Lower lobe of right lung (tissue), 2 donors: ENCODE measurements at places on chromosomes 1 and 21. TPM values are rescaled to one million over a fixed set of nuclear protein-coding genes. Genes with fewer than 3 reads are reported as not detected.

PSRC1 gene
- 4.2 TPM for total RNA-seq

SELENON gene
- total RNA-seq: 83.4 TPM

NHLH1 gene
- total RNA-seq: 0.15 TPM

RPS6KC1 gene
- total RNA-seq: 18.7 TPM

PGBD5 gene
- total RNA-seq: 2.3 TPM

SLC5A9 gene
- 8.2 TPM for total RNA-seq

TMPRSS3 gene
- 3.8 TPM for total RNA-seq

LCA5L gene
- total RNA-seq: 3.0 TPM

ZFP69B gene
- 1.3 TPM for total RNA-seq

OR14K1 gene
- not detected for total RNA-seq

SHISAL2A gene
- total RNA-seq: 1.6 TPM

- peak overlapping the region; percentile 56 for H3K27ac ChIP-seq
- DNase-seq: peak; percentile 80
- no peak overlapping the region for H3K4me3 ChIP-seq
- peaks cover 42% of the 10 kb centered on the region for H3K4me1 ChIP-seq
Measured at GRCh38 chr1:21673277-21673780, 4.2 kb upstream of the RAP1GAP start.

- H3K4me3 ChIP-seq: no peak overlapping the region
- DNase-seq: no peak
- H3K27ac ChIP-seq: no peak overlapping the region
- H3K4me1 ChIP-seq: no peaks in the 10 kb centered on the region
- H3K36me3 ChIP-seq: peaks cover 79% of the 10 kb centered on the region
Measured at GRCh38 chr1:52423771-52424170, 19.4 kb downstream of the PRPF38A start.

DNA sequence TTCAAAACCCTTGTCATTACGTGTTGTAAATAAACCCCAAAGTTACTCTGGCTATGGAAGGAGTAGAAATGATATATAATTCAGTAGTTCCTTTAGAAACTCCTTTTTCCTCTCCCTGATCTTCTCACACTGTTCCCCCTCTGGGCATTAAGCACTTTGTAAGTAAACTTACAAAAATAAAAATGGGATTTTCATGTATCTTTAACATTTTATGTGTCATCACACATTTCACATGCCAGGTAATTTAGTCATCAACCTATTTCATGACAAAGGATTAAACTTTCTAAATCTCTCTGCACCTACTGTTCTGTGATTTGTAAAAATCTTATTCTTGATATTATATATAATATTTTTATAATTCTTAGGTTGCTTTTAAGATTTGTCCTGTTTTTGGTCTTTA is 176.9 kb downstream of the NEK7 start:
- no peak overlapping the region for H3K4me3 ChIP-seq
- H3K27me3 ChIP-seq: no peaks in the 10 kb centered on the region
- no peak for DNase-seq
- H3K4me1 ChIP-seq: no peaks in the 10 kb centered on the region

- no peaks in the 10 kb centered on the region for H3K36me3 ChIP-seq
- peak within 1 kb of the TSS; percentile 95 for H3K27ac ChIP-seq
- DNase-seq: peak; percentile 93
- peaks cover 60% of the 10 kb centered on the region for H3K4me1 ChIP-seq
- peak within 1 kb of the TSS; percentile 64 for H3K4me3 ChIP-seq
Measured at GRCh38 chr1:9234223-9235095, at the start of gene H6PD. TSS of gene H6PD (plus strand) at chr1:9234774. CDS start at chr1:9244935, 10,161 bp downstream.

DNA sequence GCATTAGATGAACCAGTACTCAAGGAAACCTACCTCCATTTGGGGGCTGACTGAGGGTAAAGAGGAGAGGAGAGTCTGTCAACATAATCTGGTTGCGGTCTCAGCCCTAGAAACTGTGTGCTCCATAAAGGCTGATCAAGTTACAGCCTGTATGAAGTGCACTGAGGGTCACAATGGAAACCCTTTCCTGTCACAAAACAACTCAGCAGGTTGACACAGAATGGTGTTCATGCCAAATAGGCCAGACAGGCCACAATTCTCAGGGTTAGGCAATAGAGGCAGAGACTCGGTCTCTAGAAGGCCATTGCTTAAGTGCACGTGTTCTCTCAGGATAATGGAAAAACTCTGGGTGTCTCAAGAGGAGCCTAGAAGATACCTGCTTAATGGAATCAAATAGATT is 4.1 kb upstream of the ANKRD35 start:
- no peak overlapping the region for H3K4me3 ChIP-seq
- DNase-seq: no peak
- H3K27ac ChIP-seq: no peak overlapping the region
- peaks cover 3% of the 10 kb centered on the region for H3K27me3 ChIP-seq

DNA sequence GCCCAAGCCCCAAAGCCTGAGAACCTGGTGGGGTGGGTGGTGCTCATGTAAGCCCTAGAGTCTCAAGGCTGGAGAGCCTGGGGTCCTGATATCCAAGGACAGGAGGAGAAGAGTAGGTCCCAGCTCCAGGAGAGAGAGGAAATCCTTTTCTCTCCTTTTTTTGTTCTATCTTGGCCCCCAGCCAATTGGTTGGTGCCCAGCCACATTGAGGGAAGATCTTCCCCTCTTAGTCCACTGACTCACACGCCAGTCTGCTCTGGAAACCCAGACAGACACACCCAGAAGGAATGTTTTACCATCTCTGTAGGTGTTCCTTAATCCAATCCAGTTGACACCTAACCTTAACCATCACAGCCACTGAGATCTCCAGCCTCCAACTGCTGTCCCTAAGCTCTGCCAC is 16.2 kb upstream of the LIN9 start:
- peaks cover 5% of the 10 kb centered on the region for H3K27me3 ChIP-seq
- H3K4me1 ChIP-seq: no peaks in the 10 kb centered on the region
- H3K36me3 ChIP-seq: no peaks in the 10 kb centered on the region
- H3K27ac ChIP-seq: no peak overlapping the region

- no peaks in the 10 kb centered on the region for H3K36me3 ChIP-seq
- no peak overlapping the region for H3K4me3 ChIP-seq
- no peaks in the 10 kb centered on the region for H3K4me1 ChIP-seq
- no peak overlapping the region for H3K27ac ChIP-seq
- H3K27me3 ChIP-seq: no peaks in the 10 kb centered on the region
Measured at GRCh38 chr1:80891871-80892270, 908.9 kb upstream of the ADGRL2 start.

DNA sequence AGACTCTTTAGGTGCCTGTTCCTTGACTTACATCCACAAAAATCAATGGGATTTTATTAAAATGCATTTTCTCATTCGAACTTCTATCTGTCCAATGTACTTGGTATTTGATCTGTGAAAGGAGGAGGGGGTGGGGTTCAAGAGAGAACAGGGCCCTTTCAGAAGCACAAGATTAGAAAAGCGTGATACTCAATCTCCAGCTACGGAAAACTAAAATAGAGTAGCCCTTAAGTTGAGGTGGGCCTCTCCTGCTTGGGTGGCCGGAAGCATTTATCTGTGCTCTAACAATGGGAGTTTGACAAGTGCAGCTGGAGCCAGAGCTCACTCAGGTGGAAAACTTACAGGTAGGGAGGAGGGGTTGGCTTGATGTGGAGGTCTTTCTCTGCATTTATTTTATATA is 462 bp upstream of the RXRG start:
- H3K27me3 ChIP-seq: peaks cover 10% of the 10 kb centered on the region
- no peaks in the 10 kb centered on the region for H3K36me3 ChIP-seq
- peak overlapping the region; percentile 47 for H3K4me3 ChIP-seq
- DNase-seq: no peak

GRCh38 chr21:46063227-46063626 is 34.7 kb upstream of the COL6A2 start:
- no peak overlapping the region for H3K27ac ChIP-seq
- no peak for DNase-seq
- H3K27me3 ChIP-seq: peaks cover 55% of the 10 kb centered on the region
- H3K4me1 ChIP-seq: peaks cover 31% of the 10 kb centered on the region
- no peaks in the 10 kb centered on the region for H3K36me3 ChIP-seq
- H3K4me3 ChIP-seq: no peak overlapping the region

- H3K36me3 ChIP-seq: peaks cover 43% of the 10 kb centered on the region
- peak overlapping the region; percentile 87 for H3K4me3 ChIP-seq
- H3K27me3 ChIP-seq: no peaks in the 10 kb centered on the region
- peaks cover 36% of the 10 kb centered on the region for H3K4me1 ChIP-seq
- DNase-seq: no peak
Measured at GRCh38 chr1:235160383-235160956, 580 bp downstream of the RBM34 start.

DNA sequence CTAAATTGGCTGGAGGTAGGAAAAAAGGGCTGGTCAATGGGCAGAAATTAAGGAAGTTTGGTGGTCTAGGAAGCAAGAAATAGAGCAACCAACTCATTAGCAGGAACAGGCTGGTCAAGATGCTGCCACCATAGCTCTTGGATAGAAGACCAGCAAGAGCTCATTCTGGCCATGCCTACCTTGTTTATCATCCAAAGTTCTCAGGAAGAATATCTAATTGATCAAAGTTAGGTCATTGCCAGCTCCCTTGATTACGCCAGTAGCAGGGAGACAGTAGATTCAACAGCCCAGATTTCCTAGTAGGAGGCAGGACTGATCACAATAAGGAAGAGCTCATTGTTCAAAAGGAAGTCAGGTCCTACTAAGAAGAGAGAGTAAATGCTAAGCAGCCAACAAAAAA is 370.2 kb downstream of the GPATCH2 start:
- DNase-seq: no peak
- H3K27ac ChIP-seq: no peak overlapping the region
- no peaks in the 10 kb centered on the region for H3K27me3 ChIP-seq
- H3K4me1 ChIP-seq: no peaks in the 10 kb centered on the region
- H3K36me3 ChIP-seq: no peaks in the 10 kb centered on the region
- no peak overlapping the region for H3K4me3 ChIP-seq

- H3K36me3 ChIP-seq: peaks cover 19% of the 10 kb centered on the region
- H3K27ac ChIP-seq: no peak overlapping the region
- no peaks in the 10 kb centered on the region for H3K4me1 ChIP-seq
- DNase-seq: no peak
Measured at GRCh38 chr1:48750109-48750508, 26.6 kb downstream of the BEND5 start.

- H3K4me3 ChIP-seq: no peak overlapping the region
- DNase-seq: no peak
- no peaks in the 10 kb centered on the region for H3K36me3 ChIP-seq
- no peak overlapping the region for H3K27ac ChIP-seq
- no peaks in the 10 kb centered on the region for H3K27me3 ChIP-seq
- H3K4me1 ChIP-seq: no peaks in the 10 kb centered on the region
Measured at GRCh38 chr1:184017306-184017705, 20.2 kb downstream of the COLGALT2 start.

DNA sequence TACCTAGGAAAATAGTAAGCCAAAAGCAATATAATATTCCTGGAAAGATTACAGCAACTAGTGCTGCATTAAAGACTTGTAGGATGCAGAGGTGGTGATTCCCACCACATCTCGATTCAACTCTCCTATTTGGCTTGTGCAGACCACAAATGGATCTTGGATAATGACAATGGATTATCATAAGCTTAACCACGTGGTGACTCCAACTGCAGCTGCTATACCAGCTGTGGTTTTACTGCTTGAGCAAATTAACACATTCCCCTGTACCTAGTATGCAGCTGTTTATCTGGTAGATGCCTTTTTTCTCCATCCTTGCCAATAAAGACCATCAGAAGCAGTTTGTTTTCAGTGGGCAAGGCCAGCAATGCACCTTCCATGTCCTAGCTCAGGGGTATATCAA is 542.7 kb upstream of the ADGRL4 start:
- no peak for DNase-seq
- H3K36me3 ChIP-seq: no peaks in the 10 kb centered on the region
- no peak overlapping the region for H3K4me3 ChIP-seq
- no peaks in the 10 kb centered on the region for H3K4me1 ChIP-seq
- no peak overlapping the region for H3K27ac ChIP-seq
- no peaks in the 10 kb centered on the region for H3K27me3 ChIP-seq

- H3K36me3 ChIP-seq: peaks cover 80% of the 10 kb centered on the region
- H3K27ac ChIP-seq: no peak overlapping the region
- no peak overlapping the region for H3K4me3 ChIP-seq
- H3K27me3 ChIP-seq: no peaks in the 10 kb centered on the region
Measured at GRCh38 chr1:40078512-40079333, 18.3 kb downstream of the PPT1 start.

GRCh38 chr1:18953731-18954231 is 2.7 kb downstream of the IFFO2 start:
- peaks cover 74% of the 10 kb centered on the region for H3K4me1 ChIP-seq
- H3K36me3 ChIP-seq: no peaks in the 10 kb centered on the region
- peak overlapping the region; percentile 75 for H3K4me3 ChIP-seq
- H3K27me3 ChIP-seq: no peaks in the 10 kb centered on the region

DNA sequence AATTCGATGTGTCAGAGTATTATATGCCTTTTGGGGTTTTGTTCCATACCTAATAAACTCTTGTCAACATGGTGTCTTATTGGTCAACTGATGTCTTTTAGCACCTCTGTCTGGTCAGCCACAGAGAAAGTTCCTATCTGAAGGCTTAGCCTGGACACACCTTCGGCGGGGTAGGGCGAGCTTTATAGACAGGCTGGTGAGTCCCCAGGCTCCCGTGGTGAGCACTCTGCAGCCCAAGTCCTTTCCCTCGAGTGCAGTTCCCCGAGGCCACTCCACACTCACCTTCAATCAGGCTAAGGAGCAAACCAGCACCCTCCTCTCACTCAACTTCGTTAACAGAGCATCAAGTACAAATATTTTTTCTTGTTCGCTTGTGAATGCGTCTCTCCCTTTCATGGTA is 133.9 kb downstream of the ATG4C start:
- no peak for DNase-seq
- H3K27ac ChIP-seq: no peak overlapping the region
- no peak overlapping the region for H3K4me3 ChIP-seq

DNA sequence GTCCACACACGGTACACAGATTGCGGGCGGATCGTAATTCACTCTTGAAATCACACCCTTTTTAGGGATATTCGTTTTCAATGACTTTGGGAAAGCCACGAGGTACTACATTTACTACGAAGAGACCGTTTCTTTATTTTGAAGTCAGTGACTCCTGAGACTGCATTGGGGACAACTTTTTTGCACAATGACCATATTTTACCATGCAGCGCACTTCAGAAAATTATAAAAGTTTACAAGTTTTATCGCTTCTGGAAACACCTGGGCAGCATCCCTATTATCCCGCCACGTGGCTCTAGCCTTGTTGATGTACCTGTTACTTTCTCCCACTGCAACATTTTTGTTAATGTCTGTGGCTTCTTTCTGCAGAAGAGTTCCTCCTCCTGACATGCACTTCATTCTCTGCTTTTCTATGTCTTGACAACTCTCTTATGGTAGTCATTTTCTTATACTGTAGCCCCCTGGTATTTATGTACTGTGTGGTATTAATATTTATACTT is 1.3 kb upstream of the AKT3 start:
- H3K4me1 ChIP-seq: peaks cover 15% of the 10 kb centered on the region
- H3K27me3 ChIP-seq: no peaks in the 10 kb centered on the region
- peak overlapping the region; percentile 89 for H3K27ac ChIP-seq
- H3K36me3 ChIP-seq: no peaks in the 10 kb centered on the region
- no peak for DNase-seq
- H3K4me3 ChIP-seq: peak overlapping the region; percentile 74

GRCh38 chr1:94299627-94300553 is 62.5 kb upstream of the ARHGAP29 start:
- H3K4me1 ChIP-seq: peaks cover 80% of the 10 kb centered on the region
- DNase-seq: no peak
- no peak overlapping the region for H3K4me3 ChIP-seq
